Stimulated activated CD8-positive, alpha-beta memory T cell treated with anti-CD3 and anti-CD28 coated beads, Interleukin-4, amount 100 ng/mL, for 48 hours (primary cell): ENCODE measurements at places on chromosomes 2 and 18.

DNA sequence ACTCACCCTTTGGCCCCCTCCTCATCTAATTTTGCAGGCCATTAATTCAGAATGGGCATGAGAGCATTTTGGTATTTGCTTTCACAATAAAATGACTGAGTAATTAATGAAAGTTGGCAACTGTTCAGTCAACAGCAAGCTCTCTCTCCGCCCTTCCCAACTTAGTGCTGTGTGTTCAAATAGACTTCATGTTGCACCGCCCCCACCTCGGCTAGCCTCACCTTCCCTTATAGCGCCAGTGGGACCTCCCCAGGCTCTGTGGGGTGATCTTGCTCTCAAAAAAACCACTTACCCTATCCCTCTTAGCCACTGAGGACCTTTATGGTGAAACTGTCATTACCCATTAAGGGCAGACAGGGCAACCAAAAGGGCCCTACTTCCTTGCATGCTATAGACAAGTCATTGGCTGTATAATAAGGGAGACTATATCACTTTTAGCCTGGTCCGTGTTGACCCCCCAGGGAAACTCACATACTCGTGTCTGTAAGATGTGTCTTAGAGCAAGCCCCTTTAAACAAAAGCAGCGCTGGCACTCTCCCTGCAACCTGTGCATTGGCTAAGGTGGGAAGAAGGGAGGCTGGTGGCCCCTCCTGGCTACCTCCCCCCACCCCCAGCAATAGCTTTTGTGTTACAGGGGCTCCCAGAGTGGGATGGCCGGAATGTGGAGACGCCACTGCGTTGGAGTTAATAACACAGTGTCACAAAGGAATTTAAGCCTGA lies 15.2 kb downstream of the EN1 start:
- no peak for DNase-seq

DNA sequence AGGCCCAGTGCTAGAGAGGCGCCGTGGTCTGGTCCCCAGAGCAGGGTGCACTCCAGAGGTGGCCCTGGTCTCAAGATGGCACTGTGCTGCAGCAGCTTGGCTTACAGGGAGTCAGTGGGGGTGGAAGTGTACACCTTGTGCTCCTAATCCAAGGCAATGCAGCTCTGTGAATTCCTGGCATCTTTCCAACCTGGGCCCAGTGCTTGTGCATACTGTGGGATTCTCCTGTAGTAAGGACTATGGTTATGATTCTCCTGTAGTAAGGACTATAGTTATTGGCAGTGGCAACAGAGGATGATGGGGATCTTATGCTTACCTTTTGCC lies 616.7 kb upstream of the REG3G start:
- DNase-seq: no peak

DNA sequence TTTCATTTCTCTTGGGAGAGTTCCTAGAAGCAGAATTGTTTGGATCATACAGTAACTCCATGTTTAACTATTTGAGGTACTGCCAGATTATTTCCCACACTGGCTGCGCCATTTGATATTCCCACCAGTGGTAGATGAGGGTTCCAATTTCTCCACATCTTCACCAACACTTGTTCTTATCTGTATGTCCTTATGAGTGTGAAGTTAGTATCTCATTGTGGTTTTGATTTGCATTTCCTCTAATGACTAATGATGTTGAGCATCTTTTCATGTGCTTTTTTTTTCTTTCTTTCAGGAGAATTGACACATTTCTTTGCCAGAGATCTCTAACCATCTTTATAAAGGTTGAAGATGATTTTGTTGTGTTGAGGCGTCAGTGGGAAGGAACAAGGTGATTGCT lies 4.1 kb upstream of the MGAT5 start:
- DNase-seq: no peak

- no peak for DNase-seq
These were observed 9.5 kb upstream of the CCDC68 start for GRCh38 chr18:54968807-54969206.

DNA sequence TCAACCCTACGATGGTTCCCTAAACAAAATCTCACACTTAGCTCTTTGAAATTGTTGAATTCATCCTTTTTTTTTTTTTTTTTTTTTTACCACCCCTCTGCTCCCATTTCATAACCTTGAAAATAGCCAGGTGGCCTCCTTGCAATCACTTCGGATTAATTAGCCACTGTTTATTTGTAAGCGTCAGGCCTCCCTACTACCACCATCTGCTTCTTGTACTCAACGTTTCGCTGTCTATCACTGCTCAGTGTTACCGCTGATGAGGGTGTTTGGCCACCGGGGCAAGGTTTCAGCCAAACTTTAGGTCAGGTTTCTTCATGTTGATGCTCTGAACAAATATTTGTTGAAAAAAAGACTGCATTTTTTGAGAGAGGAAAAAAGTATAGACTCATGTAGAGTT lies 183.2 kb downstream of the EPHA4 start:
- DNase-seq: no peak

DNA sequence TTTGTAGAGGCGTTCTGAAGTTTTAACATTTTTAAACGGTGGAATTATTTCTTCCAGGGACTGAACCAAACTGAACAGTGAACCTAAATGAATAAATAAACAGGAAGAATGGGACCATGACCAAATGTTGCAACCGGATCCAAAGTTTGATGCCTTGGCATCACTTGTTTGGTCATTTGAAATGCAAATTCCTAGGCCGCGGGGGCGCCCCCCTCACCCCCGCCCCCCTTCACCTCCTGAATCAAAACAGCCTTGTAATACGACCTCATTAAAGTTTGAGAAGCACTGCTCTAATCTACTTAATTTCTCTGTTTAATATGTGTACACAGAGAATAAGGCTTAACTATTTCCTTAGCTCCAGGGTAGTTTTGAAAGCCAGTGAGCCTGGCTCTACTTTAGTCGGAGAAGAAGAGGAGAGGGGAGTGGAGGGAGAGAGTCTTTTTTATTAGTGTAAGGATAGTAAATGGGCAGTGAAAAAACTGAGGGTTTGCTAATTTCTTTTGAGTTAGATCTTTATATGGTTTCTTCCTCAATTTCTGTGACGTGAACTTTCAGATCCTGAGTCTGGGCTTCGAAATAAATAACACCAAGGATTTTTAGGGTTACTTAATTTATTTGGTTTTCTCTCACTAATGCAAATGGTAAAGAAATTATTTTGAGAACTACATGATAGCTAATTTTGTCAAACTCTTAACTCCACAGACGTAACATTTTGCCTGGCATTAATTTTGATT lies 5.7 kb downstream of the C2orf80 start:
- DNase-seq: no peak

- DNase-seq: no peak
These were observed 87.8 kb downstream of the MAP2 start for GRCh38 chr2:209511637-209512036.

- DNase-seq: no peak
These were observed 670.0 kb upstream of the PKDCC start for GRCh38 chr2:41377837-41378236.

- DNase-seq: peak; percentile 95
These were observed 98.7 kb downstream of the PLB1 start for GRCh38 chr2:28594332-28595108.

GRCh38 chr2:223585666-223586065 lies 16.5 kb downstream of the SCG2 start:
- no peak for DNase-seq

- no peak for DNase-seq
These were observed 115.8 kb upstream of the FSHR start for GRCh38 chr2:49270091-49270490.

- no peak for DNase-seq
These were observed 248.9 kb downstream of the TCF4 start for GRCh38 chr18:55338978-55339650.

- no peak for DNase-seq
These were observed 108.4 kb upstream of the CDC42EP3 start for GRCh38 chr2:37779611-37780386.

GRCh38 chr2:85468096-85468703 lies 49.7 kb downstream of the SH2D6 start:
- no peak for DNase-seq

DNA sequence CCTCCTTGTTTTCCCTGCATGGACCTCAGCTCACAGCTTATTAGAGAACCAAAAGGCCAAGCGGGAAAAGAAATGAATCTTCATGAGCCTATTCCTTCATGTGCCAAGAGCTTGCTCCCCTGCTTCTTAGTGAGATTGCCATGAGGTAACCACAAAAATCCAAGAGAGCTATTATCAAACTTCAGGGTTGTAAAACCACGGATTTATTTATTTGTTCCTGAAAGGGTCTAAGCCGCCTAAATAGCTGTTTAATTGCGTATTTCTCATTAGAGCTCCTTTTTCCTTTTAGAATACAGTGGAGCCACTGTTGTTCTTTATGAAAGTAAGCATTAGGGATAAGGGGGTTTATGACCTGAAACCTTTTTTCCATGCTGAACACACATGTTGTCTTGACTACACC lies 58.0 kb downstream of the SRD5A2 start:
- DNase-seq: no peak

DNA sequence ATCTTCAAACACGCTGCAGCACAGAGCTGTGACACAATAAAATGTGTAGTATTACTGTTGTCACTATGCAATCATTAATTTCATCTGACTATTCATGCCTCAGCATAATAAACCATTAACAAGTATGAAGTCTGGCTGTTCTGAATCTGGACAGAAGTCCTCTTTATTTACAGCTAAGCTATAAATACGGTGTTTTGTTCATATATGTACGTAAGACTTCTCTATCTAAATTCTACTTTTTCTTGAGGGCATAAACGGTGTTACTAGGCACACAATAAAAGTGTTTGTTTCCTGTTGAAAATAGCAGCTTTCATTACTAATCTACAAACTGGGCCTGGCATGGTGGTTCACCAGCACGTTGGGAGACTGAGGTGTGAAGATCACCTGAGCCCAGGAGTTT lies 443.8 kb downstream of the NCKAP5 start:
- no peak for DNase-seq

DNA sequence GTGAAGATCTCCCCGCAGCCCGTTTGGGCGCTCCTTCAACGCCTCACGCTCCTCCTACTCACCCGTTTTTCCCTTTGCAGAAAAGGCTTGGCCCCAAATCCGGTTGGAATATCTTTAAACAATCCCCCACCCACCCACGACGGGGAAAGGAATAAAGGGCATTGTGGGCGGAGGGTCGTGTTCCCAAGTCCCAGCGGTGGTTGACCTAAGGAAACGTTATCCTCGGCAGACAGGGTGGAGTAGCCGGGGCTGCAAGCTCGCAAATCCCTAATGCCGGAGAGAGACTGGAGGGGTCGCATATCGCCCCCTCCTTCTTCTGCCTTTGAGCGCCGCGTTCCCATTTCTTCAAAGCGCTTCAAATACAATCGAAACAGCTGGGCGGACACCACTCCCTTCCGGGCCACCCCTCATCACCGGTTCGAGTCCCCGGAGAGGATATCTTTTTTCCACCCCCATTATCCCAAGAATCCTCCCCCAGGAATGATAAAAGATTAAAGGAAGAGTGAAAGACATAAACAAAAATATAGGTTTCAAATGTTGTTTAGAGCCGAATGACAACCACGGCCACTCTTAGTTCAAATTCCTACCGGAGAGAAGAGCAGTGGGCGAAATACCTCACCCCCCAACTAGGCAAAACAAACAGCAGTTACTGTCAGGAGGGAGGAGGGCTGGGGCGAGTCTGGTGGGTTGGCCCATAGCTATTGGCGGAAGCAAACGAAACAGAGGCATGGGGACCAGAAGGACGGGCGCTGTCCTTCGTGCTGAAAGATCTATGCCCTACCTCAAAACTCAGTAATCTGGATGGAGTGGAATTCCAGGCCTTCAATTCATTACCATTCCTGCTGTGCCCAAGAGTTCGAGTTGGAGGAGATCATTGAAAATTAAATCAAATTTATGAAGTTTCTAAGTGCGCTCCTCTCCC lies 2.8 kb upstream of the GAD1 start:
- DNase-seq: peak; percentile 46

- no peak for DNase-seq
These were observed 11.7 kb upstream of the TMEFF2 start for GRCh38 chr2:192206399-192206798.
